ENCODE measurements at places on chromosomes 2 and 18. TPM values are rescaled to one million over a fixed set of nuclear protein-coding genes. Genes with fewer than 3 reads are reported as not detected.

TMEM18 gene
- 16.1 TPM for total RNA-seq

CLEC4F gene
- not detected for total RNA-seq

HPCAL1 gene
- 17.2 TPM for total RNA-seq

GKN2 gene
- not detected for total RNA-seq

CNDP1 gene
- not detected for total RNA-seq

SF3B1 gene
- 181 TPM for total RNA-seq

DAW1 gene
- total RNA-seq = 0.16 TPM

MC4R gene
- not detected for total RNA-seq

DPP10 gene
- total RNA-seq = not detected

LHCGR gene
- total RNA-seq = not detected

ALK gene
- total RNA-seq = 0.16 TPM

CD226 gene
- 0.34 TPM for total RNA-seq

DSG4 gene
- total RNA-seq = not detected

TXNDC2 gene
- total RNA-seq = 0.16 TPM

ZNF385B gene
- total RNA-seq = not detected

MYO5B gene
- total RNA-seq = 0.17 TPM

CTAGE1 gene
- total RNA-seq = not detected

PROKR1 gene
- total RNA-seq = not detected

TCF4 gene
- 57.8 TPM for total RNA-seq

TACR1 gene
- 0.16 TPM for total RNA-seq

FER1L5 gene
- total RNA-seq = 1.4 TPM

DLGAP1 gene
- total RNA-seq = 0.34 TPM

PSD4 gene
- total RNA-seq = 0.17 TPM

SLC9A4 gene
- not detected for total RNA-seq

CXCR1 gene
- not detected for total RNA-seq

ALPI gene
- not detected for total RNA-seq

LRRTM1 gene
- total RNA-seq = not detected

RESP18 gene
- total RNA-seq = not detected

TUBA4B gene
- total RNA-seq = under 0.01 TPM

ANKRD36B gene
- 21.1 TPM for total RNA-seq

GCG gene
- total RNA-seq = not detected

RNU2-63P gene
- total RNA-seq = 251 TPM

ACADL gene
- total RNA-seq = 0.26 TPM

IL1RL2 gene
- 2.2 TPM for total RNA-seq

COL4A3 gene
- under 0.01 TPM for total RNA-seq

SFTPB gene
- total RNA-seq = 0.17 TPM

UGT1A9 gene
- total RNA-seq = not detected

DPP4 gene
- 48.4 TPM for total RNA-seq

LRP2 gene
- total RNA-seq = not detected

PRKAG3 gene
- total RNA-seq = not detected

LONRF2 gene
- total RNA-seq = under 0.01 TPM

ZNF142 gene
- total RNA-seq = 4.6 TPM

SERPINB11 gene
- total RNA-seq = not detected

ZBTB7C gene
- total RNA-seq = under 0.01 TPM

MDH1B gene
- total RNA-seq = 3.2 TPM

IL1A gene
- total RNA-seq = 0.09 TPM

MEP1B gene
- total RNA-seq = not detected

HTRA2 gene
- 63.9 TPM for total RNA-seq

CYB5A gene
- total RNA-seq = 85.2 TPM

MC2R gene
- not detected for total RNA-seq

GALNT5 gene
- 30.1 TPM for total RNA-seq

PLGLB2 gene
- total RNA-seq = 0.63 TPM

SPC25 gene
- total RNA-seq = 1.1 TPM

NEMP2 gene
- 4.4 TPM for total RNA-seq

LBH gene
- 50.3 TPM for total RNA-seq

GEN1 gene
- 3.3 TPM for total RNA-seq

MEIS1 gene
- total RNA-seq = 231 TPM

DYNAP gene
- total RNA-seq = not detected

PJVK gene
- total RNA-seq = 3.3 TPM
